ENCODE measurements at places on chromosomes 1 and 21.

- H3K27ac ChIP-seq = no peak overlapping the region
- no peak overlapping the region for H3K4me3 ChIP-seq
- H3K4me1 ChIP-seq = no peaks in the 10 kb centered on the region
- no peaks in the 10 kb centered on the region for H3K36me3 ChIP-seq
These were observed 28.3 kb downstream of the DDR2 start for GRCh38 chr1:162660574-162660973.

- H3K4me1 ChIP-seq = no peaks in the 10 kb centered on the region
- H3K36me3 ChIP-seq = peaks cover 50% of the 10 kb centered on the region
- no peak overlapping the region for H3K4me3 ChIP-seq
- H3K27me3 ChIP-seq = no peaks in the 10 kb centered on the region
- no peak overlapping the region for H3K27ac ChIP-seq
These were observed 49.9 kb downstream of the KDM1A start for GRCh38 chr1:23069149-23069548.

DNA sequence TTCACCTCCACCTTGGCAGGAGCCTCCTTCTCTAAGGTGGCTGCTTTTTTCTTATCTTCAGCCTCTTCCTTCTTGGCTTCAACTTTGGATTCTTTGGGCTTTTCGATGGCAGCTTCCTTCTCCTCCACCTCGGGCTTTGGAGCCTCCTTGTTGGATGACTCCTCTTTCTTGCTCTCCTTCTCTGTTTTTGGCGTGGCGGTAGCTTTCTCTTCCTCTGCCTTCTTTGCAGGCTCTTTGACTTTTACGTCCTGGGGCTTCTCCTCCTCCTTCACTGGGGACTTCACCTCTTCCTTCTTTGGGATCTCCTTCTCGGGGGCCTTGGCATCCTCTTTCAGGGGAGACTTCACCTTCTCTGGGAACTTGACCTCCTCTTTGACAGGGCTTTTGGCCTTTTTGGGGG is 13.9 kb upstream of the CD2 start:
- no peak overlapping the region for H3K27ac ChIP-seq
- peaks cover 8% of the 10 kb centered on the region for H3K4me1 ChIP-seq
- DNase-seq = no peak
- H3K27me3 ChIP-seq = no peaks in the 10 kb centered on the region
- no peak overlapping the region for H3K4me3 ChIP-seq

- no peak for DNase-seq
- no peaks in the 10 kb centered on the region for H3K36me3 ChIP-seq
- H3K4me1 ChIP-seq = no peaks in the 10 kb centered on the region
- no peak overlapping the region for H3K27ac ChIP-seq
These were observed 297.9 kb downstream of the PCP4 start for GRCh38 chr21:40164905-40165772.

DNA sequence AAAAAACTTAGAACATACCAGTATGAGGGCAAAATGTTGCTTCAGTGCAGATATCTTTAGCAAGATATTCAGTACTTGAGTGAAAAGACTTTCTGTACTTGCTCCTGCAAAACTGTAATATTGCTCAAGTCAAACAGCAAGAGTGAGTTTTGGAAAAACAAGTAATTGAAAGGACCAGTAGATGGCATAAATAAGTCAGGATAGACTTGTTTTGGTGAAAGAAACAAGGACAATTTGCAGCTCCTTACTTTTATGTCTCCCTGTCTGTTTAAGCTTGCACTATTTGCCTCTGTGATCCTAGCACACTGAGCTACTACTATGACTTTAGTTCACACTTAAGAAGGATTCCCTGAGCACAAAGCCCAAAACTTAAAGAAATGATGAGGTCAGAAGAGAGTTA is 39.1 kb downstream of the IFI44 start:
- no peaks in the 10 kb centered on the region for H3K27me3 ChIP-seq
- no peak for DNase-seq
- no peak overlapping the region for H3K4me3 ChIP-seq
- no peaks in the 10 kb centered on the region for H3K36me3 ChIP-seq
- no peak overlapping the region for H3K27ac ChIP-seq

DNA sequence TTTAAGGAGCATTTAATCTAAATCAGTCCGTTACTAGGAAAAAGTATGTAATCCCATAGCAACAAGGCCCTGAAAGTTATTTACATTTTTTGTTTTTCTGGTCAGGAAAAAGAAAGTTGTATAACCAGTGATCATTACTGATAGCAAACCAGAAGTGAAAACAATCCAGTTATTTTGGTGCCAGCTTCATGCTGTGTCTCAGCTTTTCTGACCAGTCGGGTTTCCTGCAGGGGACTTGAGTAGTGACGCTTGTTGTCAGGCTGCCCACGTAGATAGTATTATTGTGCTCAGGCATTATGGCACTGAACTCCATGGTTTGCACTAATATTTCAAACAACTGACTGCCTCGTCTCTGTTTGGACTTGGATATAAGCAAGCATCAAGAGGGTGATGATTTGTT is 55.2 kb downstream of the SASS6 start:
- DNase-seq = no peak
- H3K4me3 ChIP-seq = no peak overlapping the region
- no peak overlapping the region for H3K27ac ChIP-seq
- no peaks in the 10 kb centered on the region for H3K4me1 ChIP-seq
- H3K36me3 ChIP-seq = peaks cover 42% of the 10 kb centered on the region
- H3K27me3 ChIP-seq = no peaks in the 10 kb centered on the region

GRCh38 chr1:244674446-244674845 is 21.5 kb downstream of the DESI2 start:
- H3K4me1 ChIP-seq = no peaks in the 10 kb centered on the region
- no peaks in the 10 kb centered on the region for H3K36me3 ChIP-seq
- H3K27me3 ChIP-seq = no peaks in the 10 kb centered on the region
- no peak overlapping the region for H3K27ac ChIP-seq
- H3K4me3 ChIP-seq = no peak overlapping the region

- H3K4me3 ChIP-seq = no peak overlapping the region
- no peaks in the 10 kb centered on the region for H3K36me3 ChIP-seq
- DNase-seq = no peak
- no peak overlapping the region for H3K27ac ChIP-seq
- no peaks in the 10 kb centered on the region for H3K4me1 ChIP-seq
These were observed 28.2 kb upstream of the DOCK7 start for GRCh38 chr1:62716397-62716796.

- H3K4me1 ChIP-seq = no peaks in the 10 kb centered on the region
- H3K27ac ChIP-seq = no peak overlapping the region
These were observed 146.2 kb upstream of the NFIA start for GRCh38 chr1:60936163-60936562.

- no peaks in the 10 kb centered on the region for H3K36me3 ChIP-seq
- no peaks in the 10 kb centered on the region for H3K4me1 ChIP-seq
- peak overlapping the region; percentile 11 for H3K27ac ChIP-seq
- no peak for DNase-seq
- no peaks in the 10 kb centered on the region for H3K27me3 ChIP-seq
These were observed 25.6 kb downstream of the MATN1 start for GRCh38 chr1:30697571-30698376.

GRCh38 chr1:25524568-25525360 is 18.6 kb upstream of the LDLRAP1 start:
- H3K4me3 ChIP-seq = no peak overlapping the region
- H3K27me3 ChIP-seq = no peaks in the 10 kb centered on the region
- no peaks in the 10 kb centered on the region for H3K36me3 ChIP-seq
- no peak for DNase-seq

GRCh38 chr1:101357444-101357986 is 120.7 kb downstream of the S1PR1 start:
- no peak overlapping the region for H3K4me3 ChIP-seq
- H3K27me3 ChIP-seq = no peaks in the 10 kb centered on the region
- H3K36me3 ChIP-seq = no peaks in the 10 kb centered on the region
- H3K4me1 ChIP-seq = no peaks in the 10 kb centered on the region

DNA sequence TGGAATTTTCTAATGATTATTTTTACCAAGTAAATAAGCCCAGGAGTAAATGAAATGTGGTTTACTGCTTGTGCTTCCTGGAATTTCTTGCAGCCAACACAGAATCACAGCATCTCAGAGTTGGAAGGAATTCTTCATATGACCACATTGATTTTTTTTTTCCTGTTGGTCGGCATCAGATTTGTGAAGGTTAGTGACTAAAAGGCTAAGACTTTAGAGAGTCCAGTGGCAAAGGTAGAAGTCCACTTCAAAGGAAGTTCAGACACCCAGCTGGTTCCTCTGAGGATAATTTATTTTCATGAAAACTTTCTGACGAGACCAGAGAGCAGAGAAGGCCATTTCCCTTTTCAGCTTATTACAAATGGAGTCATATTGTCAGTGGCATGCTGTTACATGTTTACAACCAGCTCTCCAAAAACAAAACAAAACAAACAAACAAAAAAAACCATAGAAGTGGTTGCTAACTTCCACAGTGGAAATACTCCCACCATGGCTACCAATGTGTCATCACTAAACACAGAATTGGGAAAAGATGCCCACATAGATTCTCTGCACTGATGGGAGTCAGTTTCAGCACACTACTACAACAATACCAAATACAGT is 77.2 kb upstream of the CDC42BPA start:
- no peak overlapping the region for H3K4me3 ChIP-seq
- DNase-seq = no peak
- no peaks in the 10 kb centered on the region for H3K27me3 ChIP-seq
- H3K4me1 ChIP-seq = no peaks in the 10 kb centered on the region

GRCh38 chr1:211610779-211611556 is 32.0 kb upstream of the SLC30A1 start:
- DNase-seq = no peak
- peaks cover 10% of the 10 kb centered on the region for H3K4me1 ChIP-seq
- no peaks in the 10 kb centered on the region for H3K27me3 ChIP-seq
- no peaks in the 10 kb centered on the region for H3K36me3 ChIP-seq
- H3K4me3 ChIP-seq = no peak overlapping the region

- no peak overlapping the region for H3K4me3 ChIP-seq
- H3K27me3 ChIP-seq = no peaks in the 10 kb centered on the region
- no peaks in the 10 kb centered on the region for H3K4me1 ChIP-seq
- no peak overlapping the region for H3K27ac ChIP-seq
- no peaks in the 10 kb centered on the region for H3K36me3 ChIP-seq
These were observed 168.0 kb downstream of the GRIK3 start for GRCh38 chr1:36866169-36866814.

DNA sequence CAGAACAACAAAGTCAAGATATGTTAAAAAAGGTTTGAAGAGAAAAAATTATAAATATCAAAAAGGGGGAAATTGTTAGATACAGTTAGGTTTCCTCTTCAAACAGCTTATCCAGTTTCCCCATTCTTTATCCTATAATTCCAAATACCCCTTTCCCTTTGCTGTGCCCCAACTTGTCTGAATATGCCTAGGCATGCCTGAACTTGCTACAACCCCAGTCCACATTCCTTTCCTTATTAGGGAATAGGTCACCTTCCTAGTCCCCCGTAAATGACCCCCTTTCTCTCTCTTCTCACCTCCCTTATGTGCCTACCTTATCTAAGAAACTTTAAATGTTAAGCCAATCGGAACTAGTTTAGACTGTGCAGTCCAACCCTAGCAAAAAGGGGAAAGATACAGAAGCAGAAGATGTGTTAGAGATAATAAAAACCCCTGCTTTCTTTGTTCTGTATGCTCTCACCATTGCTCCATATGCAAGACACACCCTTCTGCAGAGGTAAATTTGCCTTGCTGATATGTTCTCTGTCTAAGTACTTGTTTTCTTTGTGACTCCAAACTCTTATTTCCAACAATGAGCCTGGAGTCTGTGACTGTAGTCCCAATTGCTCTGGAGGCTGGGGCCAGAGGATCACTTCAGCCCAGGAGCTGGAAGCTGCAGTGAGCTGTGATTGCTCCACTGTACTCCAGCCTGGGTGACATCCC is 810.1 kb downstream of the PLA2G4A start:
- no peaks in the 10 kb centered on the region for H3K4me1 ChIP-seq
- no peak overlapping the region for H3K4me3 ChIP-seq
- no peak for DNase-seq
- H3K36me3 ChIP-seq = no peaks in the 10 kb centered on the region

- no peak overlapping the region for H3K27ac ChIP-seq
- H3K36me3 ChIP-seq = no peaks in the 10 kb centered on the region
- no peak for DNase-seq
- no peaks in the 10 kb centered on the region for H3K4me1 ChIP-seq
These were observed 111.2 kb upstream of the OLIG2 start for GRCh38 chr21:32914424-32915039.

DNA sequence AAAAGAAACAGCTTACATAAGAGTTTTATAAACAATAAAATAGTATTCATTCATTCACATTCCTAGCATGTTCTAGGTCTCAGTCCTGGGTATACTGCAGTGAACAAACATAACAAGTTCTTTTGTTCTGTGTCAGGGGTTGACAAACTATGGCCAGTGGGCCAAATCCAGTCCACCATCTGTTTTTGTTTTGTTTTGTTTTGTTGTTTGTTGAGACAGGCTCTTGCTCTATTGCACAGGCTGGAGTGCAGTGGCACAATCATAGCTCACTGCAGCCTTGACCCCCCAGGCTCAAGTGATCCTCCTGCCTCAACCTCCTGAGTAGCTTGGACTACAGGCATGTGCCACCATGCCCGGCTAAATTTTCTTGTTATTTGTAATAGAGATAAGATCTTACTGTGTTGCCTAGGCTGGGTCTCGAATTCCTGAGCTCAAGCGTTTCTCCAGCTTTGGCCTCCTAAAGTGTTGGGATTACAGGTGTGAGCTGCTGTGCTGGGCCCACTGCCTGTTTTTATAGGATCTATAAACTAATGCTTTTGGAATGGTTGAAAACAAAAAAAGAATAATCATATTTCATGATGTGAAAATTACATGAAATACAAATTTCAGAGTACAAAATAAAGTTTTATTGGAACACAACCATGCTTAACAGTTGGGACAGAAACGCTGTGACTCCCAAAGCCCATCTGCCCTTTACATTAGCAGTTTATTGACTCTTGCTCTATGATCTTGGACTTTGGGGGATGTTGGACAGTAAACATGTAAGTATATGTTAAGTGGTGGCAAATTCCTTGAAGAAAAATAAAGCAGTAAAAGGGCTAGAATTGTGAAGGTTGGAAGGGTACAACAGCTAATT is 17.9 kb downstream of the CAPZA1 start:
- no peak for DNase-seq
- H3K27ac ChIP-seq = peak overlapping the region; percentile 58
- no peak overlapping the region for H3K4me3 ChIP-seq
- H3K27me3 ChIP-seq = no peaks in the 10 kb centered on the region
- H3K4me1 ChIP-seq = peaks cover 59% of the 10 kb centered on the region

GRCh38 chr1:51863384-51863783 is 15.1 kb downstream of the NRDC start:
- no peaks in the 10 kb centered on the region for H3K4me1 ChIP-seq
- no peak overlapping the region for H3K4me3 ChIP-seq
- H3K27me3 ChIP-seq = no peaks in the 10 kb centered on the region
- no peaks in the 10 kb centered on the region for H3K36me3 ChIP-seq

DNA sequence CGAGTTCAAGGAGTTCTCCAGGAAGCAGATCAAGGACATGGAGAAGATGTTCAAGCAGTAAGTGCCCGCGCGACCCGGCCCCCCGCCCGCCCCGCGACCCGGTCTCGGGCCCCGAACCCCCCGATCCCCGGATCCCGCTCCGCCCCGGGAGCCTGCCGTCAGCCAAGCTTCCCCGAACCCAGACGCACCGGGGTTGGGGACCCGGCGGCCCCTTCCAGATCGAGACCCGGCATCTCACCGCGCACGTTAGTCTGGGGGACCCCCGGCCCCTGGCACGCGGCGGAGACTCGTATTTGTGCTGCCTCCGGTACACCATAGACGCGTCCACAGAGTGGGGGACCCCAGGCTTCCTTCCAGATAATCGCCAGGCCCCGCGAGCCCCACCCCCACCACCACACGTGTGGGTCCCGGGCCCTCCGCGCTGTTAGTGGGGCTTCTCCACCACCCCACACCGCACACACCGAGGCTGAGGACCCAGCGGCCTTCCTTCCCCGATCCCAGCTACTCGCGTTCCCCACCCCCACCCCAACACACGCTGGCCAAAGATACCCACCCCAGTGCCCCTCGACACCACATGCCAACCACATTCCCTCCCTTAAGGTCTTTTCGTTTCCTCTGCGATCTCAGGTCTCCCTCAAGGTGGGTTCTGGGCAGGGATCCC is 665 bp downstream of the EFHD2 start:
- H3K4me3 ChIP-seq = peak overlapping the region; percentile 83
- H3K36me3 ChIP-seq = no peaks in the 10 kb centered on the region
- DNase-seq = no peak
- H3K27ac ChIP-seq = peak overlapping the region; percentile 88

All from transverse colon (tissue), 4 donors.